ENCODE measurements at places on chromosomes 12 and 14.
A peak's percentile ranks its signal among the peaks of the same experiment; 100 is the strongest.

DNA sequence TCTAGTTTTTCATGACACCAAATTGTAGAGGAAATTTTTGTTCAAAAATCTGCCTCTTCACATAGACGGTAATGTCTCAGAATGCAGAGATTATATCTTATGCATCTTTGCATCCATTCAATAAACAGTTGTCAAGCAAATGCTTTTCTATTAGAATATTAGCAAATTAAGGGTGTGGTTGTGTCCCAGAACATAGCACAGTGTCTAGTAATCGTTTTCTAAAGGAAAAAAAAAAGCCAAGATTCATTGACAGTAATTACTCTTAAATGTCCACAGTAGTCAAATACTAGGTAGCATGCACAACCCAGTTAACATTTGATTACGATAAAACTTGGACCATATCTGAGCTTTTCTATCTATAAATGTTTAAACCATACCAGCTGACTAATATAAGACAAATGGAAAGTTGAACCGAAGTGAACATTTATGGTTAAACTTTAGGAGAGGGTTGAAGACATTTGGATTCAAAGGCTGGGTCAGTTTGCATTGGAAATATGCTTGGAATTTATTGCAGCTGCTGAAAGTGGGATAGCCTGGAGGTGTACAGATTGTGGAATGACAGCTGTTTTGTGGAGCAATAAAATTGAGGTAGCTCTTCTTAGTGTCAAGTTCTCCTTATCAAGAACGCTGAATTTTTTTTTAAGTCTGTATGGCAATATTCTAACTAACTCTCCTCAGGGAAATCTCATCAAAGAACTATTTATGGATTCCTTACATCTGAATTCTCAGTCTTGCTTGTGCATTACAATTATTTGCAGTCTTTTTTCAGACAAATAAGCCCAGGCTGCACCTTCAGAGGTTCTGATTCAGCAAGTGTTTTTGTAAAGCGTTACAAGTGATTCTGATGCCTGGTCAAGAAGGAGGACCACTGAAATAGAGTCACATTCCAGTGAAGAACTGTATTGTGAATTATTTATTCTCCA lies 66.7 kb upstream of the ATP2B1 start:
- no peak for DNase-seq

GRCh38 chr12:89347325-89347829 lies 4.9 kb downstream of the DUSP6 start:
- DNase-seq: no peak

GRCh38 chr12:82721726-82722125 lies 35.0 kb downstream of the TMTC2 start:
- DNase-seq: no peak

GRCh38 chr14:39615352-39615751 lies 183.1 kb upstream of the FBXO33 start:
- no peak for DNase-seq

DNA sequence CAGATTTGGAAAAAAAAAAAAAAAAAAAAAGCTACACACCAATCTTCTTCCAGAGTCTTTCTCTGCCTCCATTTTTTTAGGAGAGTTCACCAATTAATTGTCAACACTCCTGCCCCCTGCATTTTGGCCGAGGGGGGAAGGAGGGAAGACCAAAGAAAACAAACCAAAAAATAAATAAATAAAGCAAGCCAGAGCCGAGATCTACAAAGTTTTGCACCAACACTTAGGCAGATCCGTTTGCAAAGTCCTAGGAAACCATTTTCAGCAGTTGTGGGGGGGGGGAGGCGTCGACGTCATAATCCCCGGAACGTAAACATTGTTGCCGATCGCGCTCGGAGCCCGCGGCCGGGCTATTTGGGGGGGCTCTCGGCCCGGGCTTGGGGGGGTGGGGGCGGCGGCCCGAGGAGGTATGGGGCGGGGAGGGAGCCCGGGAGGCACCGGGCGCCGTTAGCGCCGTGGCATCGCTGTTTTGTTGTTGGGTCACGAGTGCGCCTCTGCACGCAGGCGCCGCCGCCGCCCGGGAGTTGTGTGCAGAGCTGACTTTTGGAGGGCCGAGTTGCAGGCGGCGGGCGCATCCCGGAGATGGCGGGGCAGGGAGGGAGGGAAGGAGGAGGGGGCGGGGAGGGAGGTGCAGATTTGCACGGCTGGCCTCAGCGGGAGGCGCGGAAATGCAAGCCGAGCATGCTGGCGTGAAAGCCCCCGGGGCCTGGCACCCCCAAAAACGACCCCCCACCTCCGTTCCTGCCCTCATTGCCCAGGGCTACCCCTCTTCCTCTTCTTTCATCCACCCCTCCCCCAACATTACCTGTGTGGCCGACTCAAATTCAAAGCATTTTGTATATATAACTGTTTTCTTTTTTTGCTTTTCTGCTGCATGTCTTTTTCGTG lies 598 bp downstream of the KDM2B start:
- DNase-seq: peak; percentile 78

- DNase-seq: no peak
Observed at GRCh38 chr14:100617410-100618317, 30.4 kb upstream of the BEGAIN start.

- no peak for DNase-seq
Observed at GRCh38 chr12:54413284-54414190, 5.5 kb downstream of the ITGA5 start.

Data from HL-60 (cell line).